Right ventricle myocardium superior (tissue), 1 donor: ENCODE measurements at places on chromosomes 16 and 17.

DNA sequence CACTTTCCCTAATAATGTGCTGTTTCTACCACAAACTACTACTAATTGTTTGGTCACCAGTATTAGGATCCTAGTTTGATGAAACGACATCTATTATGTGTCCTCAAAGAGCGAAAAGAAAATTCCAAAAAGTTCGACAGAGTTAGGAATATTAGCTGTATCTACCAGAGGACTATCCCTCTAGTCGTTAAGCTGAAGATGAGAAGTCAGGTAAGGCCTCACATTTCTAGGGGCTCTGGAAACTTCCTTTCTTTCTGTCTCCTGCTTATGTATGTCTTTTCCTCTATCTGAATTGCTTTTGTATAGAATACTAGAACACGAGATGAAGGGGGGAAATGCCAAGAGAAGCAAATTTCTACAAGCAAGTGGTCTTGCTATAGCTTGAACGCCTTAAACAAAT is 1.6 kb downstream of the GLG1 start:
- no peak for DNase-seq

DNA sequence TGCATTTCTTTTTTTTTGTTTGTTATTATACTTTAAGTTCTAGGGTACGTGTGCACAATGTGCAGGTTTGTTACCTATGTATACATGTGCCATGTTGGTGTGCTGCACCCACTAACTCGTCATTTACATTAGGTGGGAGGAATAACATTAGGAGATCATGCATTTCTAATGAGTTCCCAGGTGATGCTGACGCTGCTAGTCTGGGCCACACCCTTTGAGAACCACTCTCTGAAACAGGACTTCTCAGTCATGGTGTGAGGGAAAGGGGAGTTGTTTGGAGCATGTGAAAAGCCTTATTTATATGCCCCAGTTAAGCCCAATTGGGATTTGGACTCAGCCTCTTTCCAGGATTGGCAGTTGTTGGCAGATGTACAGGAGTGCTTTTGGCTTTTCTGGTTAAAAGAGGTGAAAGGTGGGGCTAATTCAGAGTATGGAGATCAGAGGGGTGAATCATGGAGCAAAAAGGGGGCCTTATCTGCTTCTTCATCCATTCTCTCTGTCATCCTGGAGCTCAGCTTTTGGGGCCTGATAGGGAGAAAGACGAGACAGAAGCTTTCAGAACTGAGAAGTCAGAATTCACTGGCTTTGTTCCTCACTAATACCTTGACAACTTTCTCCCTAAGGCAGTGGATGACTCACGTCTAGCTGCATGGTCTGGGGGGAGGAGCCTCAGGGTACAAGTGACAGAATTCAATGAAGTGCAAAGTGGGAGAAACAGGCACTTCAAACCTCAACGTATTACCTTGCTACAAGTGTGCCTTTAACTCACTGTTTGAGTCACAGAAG is 180.0 kb upstream of the CACNG3 start:
- DNase-seq, result no peak

- no peak for DNase-seq
These were observed 385.0 kb downstream of the CDH11 start for GRCh38 chr16:64736857-64737256.

GRCh38 chr17:76642994-76643393 is 563 bp downstream of the ST6GALNAC1 start:
- no peak for DNase-seq

GRCh38 chr17:29210879-29211278 is 30.7 kb upstream of the MYO18A start:
- no peak for DNase-seq
